ENCODE measurements at places on chromosomes 2 and 18. TPM values are rescaled to one million over a fixed set of nuclear protein-coding genes. Genes with fewer than 3 reads are reported as not detected.

The CPS1 gene
- total RNA-seq = 6.3 TPM

The LYG2 gene
- total RNA-seq = not detected

The LIMS2 gene
- total RNA-seq = 0.33 TPM

DNA sequence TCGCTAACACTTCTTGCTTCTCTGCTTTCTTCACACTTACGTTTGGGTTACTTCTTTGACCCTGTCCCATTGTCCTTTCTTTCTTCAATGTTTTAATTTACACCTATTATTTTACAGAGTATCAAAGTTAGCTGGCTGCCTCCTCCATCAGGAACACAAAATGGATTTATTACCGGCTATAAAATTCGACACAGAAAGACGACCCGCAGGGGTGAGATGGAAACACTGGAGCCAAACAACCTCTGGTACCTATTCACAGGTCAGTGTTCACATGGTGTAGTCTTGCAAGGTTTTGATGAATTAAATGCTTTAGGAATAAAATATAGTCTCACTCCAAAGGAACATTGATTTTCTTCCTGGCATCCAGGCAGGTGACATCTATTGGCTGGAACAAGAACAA, 919.0 kb downstream of the MBD2 start:
- DNase-seq = no peak

- no peak for DNase-seq
These were observed 49.2 kb upstream of the CCDC150 start for GRCh38 chr2:196590286-196590685.

DNA sequence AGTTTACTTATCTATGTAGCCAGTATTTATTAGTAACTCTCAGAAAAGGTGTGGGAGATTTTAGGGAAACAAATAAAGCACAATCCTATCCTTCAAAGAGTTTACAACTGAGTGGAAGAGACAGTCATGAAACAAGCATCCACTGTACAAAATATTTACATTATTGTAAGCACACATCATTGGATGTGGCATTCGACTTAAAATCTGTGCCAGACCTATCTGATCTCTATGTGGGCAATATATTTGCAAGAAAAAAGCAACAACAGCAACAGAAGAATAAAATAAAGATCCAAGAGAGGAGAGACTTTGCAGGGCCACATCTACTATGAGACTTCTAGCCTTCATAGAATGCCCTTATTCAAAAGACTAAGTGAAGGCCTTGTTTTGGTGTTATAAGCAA, 882.1 kb upstream of the PIK3C3 start:
- DNase-seq = no peak

Data from H7 (cell line).